ENCODE measurements at places on chromosomes 2 and 18.
A peak's percentile ranks its signal among the peaks of the same experiment; 100 is the strongest.

DNA sequence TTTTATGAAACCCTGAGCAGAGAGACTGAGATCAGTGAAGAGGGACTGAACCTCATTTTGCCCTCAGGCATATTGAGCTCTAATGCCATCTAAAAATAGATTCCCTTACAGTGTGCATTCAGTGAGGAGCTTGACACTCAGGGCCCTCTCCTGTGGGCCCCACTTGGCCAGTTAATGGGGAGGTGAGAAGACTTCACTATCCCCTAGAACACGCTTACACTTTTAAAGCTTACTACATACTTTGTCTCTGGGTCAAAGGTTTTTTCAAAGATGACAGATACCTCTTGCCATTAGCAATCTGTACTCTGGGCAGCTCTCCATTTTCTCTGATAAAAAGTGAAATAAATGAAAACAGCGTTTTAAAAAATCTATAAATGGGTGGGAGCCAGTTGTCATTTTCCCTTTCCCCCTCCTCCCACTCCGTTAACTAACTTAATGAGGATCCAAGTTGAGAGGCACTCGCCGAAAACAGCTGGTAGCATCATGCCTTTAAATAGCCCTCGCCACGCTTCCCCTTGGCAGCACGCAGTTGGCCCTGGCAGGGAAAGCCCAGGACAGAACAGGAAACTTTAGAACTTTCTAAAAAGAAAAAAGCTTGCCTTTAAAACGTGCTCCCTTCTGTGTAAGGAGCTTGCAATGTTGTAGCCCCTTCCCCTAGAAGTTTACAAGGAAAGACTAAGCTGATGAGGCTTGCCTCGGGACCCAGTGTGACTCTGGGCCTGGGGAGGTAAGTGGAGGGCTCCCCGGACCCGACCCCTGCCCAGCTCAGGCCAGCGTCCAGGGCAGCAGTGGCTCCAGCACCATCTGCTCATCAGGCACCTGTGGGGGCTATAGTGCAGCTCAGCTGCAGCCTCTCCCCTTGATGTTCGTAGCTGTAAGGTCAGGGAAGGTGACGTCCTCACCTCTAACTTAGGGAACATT, 58.8 kb upstream of the FOSL2 start:
- no peak for DNase-seq

GRCh38 chr18:59605633-59606192, 91.5 kb downstream of the CCBE1 start:
- DNase-seq: no peak

GRCh38 chr2:110883406-110883805, 151.0 kb downstream of the ACOXL start:
- peak; percentile 58 for DNase-seq

DNA sequence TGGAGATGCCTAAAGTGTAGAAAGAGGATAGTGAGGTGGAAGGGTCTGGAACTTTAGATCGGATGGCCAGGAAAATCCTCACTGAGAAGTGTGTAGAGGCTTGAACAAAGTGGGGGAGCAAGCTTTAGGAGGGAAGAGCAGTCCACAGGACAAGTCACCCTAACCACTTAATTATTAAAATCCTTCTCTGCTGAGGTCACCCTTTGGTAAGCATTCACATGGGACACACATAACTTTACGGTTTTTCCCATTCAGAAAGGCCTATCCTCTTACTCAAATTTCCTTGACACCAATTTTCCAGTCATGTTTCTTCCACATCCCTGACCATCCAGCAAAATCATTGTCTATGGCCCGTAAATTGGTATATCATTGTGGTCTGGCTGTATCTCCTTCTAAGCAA, 31.0 kb upstream of the ZEB2 start:
- peak; percentile 79 for DNase-seq

DNA sequence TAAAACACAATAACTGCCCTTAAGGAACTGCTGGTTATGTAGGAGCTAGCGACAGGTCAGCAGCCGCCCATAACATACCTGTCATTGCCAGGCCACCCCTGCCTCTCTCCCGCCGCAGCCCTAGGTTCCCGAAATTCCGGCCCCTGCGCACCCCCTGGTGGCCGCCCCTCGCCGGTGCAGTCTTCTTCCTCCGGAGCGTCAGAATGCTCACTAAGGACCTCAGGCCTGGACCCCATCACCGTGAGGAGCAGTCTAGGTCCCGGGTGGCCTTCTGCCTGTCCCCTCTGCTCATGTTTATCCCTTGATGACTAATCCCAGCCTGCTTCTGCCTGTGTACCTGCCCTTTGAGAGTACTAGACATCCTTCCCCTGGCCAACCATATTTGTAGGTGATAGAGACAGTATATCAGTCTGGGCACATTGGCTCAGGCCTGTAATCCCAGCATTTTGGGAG, 115.7 kb upstream of the SLC1A4 start:
- peak; percentile 54 for DNase-seq

- peak; percentile 32 for DNase-seq
Measured at GRCh38 chr18:11324510-11324909, 175.1 kb upstream of the PIEZO2 start.

GRCh38 chr2:217999595-217999959, 3.2 kb downstream of the TNS1 start:
- no peak for DNase-seq

DNA sequence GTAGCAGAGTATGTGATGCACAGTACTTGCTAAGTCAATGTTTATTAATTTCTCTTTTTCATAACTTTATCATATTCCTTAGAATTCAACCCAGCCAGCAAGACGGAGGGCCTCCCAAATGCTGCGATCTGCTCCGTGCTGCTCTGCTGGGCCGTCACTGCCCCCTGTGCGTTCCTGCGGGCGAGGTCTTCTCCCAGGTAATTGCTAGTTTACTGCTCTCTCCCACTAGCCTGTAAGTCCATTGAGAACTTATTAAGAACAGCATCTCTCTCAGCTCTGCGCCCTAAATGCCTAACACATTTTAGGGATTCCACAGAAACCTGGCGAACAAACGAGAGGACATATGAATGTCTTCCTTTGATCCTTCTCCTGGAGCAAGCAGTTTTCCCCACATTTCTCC, 153.6 kb upstream of the ARHGAP28 start:
- DNase-seq: no peak

- no peak for DNase-seq
Measured at GRCh38 chr2:88827821-88828220, 136.3 kb downstream of the RPIA start.

- no peak for DNase-seq
Measured at GRCh38 chr2:121330921-121331320, 45.9 kb upstream of the TFCP2L1 start.

- DNase-seq: no peak
Measured at GRCh38 chr18:75524181-75524580, 96.7 kb upstream of the SMIM21 start.

- DNase-seq: no peak
Measured at GRCh38 chr18:38023871-38024270, 458.3 kb upstream of the CELF4 start.

- DNase-seq: no peak
Measured at GRCh38 chr2:23653326-23653725, 268.3 kb downstream of the KLHL29 start.

- DNase-seq: no peak
Measured at GRCh38 chr2:6605836-6606505, 259.7 kb downstream of the CMPK2 start.

GRCh38 chr2:33620-34019, 12.7 kb downstream of the FAM110C start:
- DNase-seq: no peak

DNA sequence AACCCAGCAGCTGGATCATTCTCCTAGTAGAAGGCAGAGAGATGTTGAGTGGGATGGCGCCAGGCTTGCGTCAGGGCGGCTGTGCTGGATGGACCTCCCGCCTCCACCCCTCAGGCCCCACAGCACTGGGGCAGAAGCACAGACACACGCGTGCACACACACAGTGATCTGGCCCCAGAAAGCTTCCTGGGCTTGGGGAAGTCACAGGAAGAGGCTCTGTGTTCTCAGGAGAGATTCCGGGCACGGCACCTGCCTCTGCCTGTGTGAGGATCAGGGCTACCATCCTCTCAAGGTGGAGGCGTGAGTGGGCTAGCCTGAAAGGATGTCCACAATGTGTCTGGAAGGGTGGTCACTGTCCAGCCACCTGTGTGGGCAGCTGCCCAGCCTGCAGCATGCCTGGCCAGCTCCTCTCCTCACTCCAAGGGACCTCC, 229.8 kb upstream of the HS6ST1 start:
- no peak for DNase-seq

DNA sequence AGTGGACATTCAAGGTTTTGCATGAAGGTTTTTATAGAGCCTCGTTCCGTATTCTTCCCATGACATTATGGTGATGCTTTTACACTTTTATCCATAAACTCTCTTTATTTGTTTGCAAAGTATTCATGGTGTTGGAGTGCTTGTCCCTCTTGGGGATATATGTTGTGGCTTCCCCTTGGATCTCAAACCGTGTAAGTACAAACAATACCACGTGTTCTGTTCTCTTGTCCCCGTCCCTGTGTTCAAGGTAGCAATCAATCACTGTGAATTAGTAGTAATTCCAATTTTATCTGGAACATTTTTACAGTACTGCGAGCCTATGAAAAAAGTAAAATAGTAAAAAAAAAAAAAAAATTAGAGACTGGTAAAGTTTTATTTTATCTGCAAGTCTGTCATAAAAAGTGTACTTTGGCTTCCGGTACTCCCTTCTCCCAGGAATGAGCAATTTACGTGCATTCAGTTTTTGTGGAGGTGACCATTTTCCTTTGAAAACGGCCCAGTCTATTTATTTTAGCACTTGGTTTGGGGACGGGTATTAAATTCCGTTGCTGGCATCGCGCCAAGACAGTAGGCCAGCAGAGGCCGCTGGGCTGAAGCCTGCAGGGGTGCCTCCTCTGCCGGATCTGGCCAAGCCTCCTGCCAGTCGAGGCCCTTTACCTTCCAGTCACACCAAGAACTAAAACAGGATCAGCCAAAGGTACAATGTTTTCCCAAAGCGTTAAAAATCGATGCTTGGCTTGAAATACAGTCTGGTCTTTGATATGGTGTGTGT, 175.7 kb downstream of the SOCS6 start:
- DNase-seq: peak; percentile 64

GRCh38 chr2:130165293-130166016, 15.9 kb downstream of the SMPD4 start:
- no peak for DNase-seq

GRCh38 chr18:75172299-75173124, 36.4 kb downstream of the PTGR3 start:
- DNase-seq: no peak

DNA sequence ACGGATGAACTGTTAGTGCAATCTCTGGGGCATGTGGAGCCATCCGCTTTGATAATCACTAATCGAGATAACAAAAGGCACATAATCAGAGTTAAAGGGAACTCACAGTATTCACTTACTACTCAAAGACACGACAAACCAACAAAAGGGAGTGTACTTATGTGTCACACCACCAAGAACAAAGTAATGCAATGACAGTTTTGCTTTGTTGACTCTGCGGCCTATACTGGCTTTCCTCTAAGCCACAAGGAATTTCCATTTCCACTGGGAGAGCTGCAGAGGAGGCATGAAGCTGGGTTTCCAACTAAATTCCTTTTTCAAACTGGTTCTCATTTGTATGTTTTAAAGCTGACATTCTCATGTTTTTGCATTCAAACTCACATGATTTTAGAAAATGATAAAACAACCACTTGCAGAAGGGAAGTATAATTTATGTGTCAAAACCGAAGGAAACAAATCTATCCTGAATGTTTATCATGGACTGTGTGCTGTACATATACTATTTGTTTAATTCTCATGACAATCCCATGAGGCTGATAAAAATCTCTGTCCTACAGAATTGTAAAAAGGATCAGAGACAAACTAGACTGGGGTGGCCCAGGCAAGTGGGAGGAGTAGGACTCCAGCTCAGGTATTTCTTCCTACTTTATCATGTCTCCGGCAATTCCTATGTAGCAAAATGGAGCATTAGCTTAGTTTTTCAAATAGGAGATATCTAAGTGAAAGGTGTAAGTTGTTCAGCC, 149.6 kb upstream of the SMAD7 start:
- peak; percentile 96 for DNase-seq

DNA sequence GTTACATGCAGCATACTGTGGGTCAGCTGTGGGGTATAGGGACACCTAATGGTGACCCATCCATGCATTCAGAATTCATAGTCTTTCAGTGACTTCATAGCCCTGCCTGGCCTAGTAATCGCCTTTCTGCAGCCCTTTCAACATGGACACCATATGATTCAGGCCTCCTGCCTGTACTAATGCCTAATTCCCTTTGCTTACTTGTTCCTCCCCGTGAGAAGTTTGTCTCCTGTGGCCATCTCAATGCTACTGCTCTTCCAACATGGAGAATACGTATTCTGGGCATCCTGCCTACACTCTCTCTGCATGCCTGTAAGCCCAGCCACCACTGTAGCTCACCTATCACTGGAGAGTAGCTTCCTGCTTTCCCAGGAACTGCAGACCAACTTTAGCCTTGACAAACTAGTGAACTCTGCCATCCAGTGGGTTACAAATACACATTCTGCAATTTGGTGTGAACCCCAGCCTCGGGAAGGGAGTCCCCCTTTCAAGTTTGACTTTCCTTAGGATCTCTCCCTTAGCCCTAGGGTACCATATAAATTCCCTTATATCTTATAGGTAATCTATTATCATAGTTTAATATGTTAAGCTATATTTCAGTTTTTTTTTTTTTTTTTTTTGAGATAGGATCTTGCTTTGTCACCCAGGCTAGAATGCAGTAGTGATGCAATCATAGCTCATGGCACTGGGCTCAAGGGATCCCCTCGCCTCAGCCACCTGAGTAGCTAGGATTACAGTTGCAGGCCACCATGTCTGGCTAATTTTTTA, 22.3 kb downstream of the M1AP start:
- no peak for DNase-seq

- DNase-seq: no peak
Measured at GRCh38 chr2:228023619-228024018, 152.2 kb downstream of the DAW1 start.

DNA sequence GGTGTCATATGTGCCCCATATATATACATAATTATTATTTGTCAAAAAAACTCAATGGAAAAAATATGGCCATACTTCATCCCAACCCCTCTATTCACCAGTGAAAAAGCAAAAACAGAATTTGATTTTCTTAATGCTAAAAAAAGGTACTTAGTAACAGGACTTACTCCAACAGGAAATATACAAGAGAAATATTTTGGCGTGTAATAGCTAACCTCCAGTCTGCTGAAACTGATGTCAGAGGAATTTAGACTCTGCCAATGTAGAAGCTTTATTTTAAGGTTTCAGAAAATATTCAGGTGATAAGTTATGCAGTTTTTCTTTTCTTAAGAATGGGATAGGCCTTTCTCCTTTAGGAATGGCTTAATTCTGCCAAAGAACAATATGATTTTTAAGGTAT, 72.6 kb downstream of the TMEFF2 start:
- no peak for DNase-seq

Measured in fibroblast of skin of back (primary cell).